ENCODE measurements at places on chromosomes 2 and 18.
A peak's percentile ranks its signal among the peaks of the same experiment; 100 is the strongest.

DNA sequence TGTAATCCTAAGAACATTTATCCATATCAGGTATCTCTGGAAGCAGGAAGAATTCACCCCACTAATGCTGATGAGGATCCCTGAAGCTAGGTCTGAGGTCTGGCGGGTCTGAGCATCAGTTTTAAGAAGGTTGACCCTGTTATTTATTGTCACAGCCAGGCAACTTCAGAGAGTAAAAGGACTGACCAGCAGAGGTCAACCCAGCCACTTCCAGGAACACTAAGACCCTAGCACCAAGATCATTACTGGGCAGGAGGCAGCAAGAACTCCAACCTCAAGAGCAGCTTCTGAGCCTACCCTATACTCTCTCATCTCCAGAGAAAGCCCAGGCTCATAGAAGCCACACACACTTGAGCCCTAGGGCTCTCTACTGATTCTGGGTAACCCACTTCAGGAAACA is 901.4 kb downstream of the DCDC2C start:
- no peak for DNase-seq

DNA sequence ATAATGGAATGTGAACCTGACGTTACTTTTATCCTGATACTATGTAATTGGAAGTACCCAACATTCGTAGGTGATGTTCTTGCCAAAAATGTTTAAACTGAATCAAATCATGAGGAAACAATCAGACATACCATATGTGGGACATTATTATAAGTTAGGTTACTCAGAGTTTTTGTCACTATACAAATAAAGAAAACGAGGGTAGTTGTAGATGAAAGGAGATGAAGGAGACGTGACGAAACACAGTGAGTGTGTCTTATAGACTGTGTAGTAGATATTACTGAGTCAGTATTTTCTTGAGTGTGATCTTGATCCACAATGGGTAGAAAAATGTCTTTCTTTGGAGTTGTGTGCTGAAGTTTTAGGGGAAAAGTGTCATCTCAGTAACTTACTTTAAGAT is 176.8 kb downstream of the ZNF407 start:
- no peak for DNase-seq

GRCh38 chr2:227891673-227892072 is 20.2 kb downstream of the DAW1 start:
- no peak for DNase-seq

GRCh38 chr2:64015391-64015790 is 3.8 kb downstream of the VPS54 start:
- DNase-seq: no peak

- DNase-seq: no peak
Observed at GRCh38 chr2:27201675-27202074, 10.2 kb upstream of the ATRAID start.

- no peak for DNase-seq
Observed at GRCh38 chr2:28036307-28036706, 145.8 kb downstream of the BABAM2 start.

- DNase-seq: no peak
Observed at GRCh38 chr2:59733970-59734369, 819.5 kb downstream of the BCL11A start.

DNA sequence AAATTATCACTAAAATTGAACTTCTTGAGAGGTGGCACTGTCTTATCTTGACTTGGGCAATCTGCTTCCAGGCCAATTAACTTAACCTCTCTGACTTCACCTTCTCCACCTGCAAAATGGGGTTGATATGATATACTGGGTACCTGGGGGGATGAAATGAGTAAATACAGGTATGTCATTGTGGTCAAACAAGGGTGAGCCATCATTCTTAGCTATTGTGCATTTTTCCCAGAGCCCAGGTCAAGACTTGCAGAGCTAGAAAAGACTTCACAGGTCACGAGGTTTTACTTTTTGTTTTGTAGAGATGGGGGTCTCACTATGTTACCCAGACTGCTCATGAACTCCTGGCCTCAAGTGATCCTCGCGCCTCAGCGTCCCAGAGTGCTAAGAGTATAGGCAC is 145.0 kb downstream of the PRKCE start:
- DNase-seq: no peak

DNA sequence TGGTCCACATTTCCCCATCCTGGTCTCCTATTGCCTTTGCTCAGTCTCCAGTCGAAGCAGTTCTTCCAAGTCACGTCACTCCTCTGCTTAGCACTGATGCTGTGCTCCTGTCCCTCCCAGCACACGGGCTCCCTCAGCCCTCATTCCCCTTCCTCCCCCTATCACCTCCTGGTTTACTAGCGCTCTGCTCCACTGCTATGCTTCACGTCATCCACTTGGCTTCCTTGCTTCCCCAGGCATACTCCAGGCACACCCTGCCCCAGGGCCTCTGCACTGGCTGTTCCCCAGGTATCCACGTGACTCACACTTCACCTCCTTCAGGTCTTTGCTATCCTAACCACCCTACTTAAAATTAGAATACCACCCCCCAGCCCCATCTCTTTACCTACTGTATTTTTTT is 269.3 kb downstream of the GLI2 start:
- DNase-seq: no peak

DNA sequence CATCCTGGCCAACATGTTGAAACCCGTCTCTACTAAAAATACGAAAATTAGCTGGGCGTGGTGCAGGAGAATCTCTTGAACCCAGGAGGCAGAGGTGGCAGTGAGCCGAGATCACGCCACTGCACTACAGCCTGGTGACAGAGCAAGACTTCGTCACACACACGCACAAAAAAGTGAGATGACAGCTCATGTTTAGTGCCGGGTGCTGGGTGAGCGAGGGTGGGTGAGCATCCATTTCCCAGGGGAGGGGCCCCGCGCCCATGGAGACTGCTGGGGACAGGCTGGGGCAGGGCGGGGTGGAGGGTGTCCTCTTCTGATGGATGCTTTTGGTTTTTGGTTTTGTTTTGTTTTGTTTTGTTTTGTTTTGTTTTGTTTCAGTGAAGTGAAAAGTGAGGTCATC is 206.5 kb downstream of the GBX2 start:
- no peak for DNase-seq

GRCh38 chr2:145652036-145652435 is 1132.1 kb upstream of the ZEB2 start:
- DNase-seq: no peak

- no peak for DNase-seq
Observed at GRCh38 chr2:23107327-23107941, 277.5 kb upstream of the KLHL29 start.

- DNase-seq: no peak
Observed at GRCh38 chr2:45960057-45960863, 308.8 kb downstream of the PRKCE start.

- DNase-seq: no peak
Observed at GRCh38 chr2:197613509-197613987, 61.8 kb downstream of the RFTN2 start.

DNA sequence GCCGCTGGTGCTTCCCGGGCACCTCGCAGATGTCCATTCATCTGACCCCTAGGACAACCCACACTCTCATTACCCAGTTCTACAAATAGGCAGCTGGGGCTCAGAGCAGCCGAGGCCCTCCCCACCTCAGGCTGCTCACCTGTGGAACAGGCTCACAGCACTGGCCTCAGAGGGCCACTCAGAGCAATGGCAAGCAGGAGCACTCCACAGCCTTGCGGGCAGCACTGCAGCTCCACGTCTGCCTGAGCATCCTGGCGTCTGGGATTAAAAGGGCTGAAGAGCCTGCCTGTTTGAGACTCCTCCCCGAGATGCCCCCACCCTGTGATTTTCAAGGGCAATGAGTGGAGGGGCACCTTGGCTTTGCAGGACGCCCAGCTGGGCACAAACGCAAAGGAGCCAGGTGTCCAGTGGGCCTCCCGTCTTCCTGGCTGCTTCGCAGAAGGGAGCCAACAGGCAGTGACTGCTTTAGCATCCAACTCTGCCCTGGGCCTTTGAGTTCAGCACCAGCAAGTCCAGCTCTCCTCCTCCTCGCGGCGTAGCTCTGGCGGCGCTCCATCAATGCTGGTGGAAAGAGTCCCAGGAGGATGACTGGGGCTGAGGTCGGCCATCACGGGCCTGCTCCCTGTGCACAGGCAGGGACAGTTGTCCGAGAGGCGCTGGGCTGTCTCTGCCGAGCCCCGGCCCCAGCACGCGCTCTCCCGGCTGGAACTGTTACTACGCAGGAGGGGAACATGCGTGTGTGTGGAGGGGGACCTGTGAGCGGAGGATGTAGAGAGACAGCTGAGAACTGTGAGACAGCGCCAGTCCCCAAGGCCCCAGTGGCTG is 297.2 kb downstream of the NDUFA10 start:
- no peak for DNase-seq

DNA sequence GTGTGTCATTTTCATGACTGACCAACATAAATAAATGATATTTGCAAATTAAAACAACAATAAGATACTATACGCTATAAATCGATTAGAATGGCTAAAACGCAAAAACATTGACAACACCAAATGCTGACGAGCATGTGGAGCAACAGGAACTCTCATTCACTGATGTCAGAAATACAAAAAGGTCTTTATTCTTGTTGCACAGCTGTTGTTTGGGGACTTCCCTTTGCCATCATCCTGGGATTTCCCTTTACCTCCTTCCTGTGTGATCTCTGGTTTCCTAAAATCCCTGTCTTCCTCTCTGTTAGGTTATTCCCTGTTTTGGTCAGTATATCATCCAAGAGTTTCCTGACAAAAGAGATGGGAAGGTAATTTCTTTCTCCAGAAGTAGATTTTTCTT is 66.0 kb downstream of the NOL10 start:
- DNase-seq: no peak

DNA sequence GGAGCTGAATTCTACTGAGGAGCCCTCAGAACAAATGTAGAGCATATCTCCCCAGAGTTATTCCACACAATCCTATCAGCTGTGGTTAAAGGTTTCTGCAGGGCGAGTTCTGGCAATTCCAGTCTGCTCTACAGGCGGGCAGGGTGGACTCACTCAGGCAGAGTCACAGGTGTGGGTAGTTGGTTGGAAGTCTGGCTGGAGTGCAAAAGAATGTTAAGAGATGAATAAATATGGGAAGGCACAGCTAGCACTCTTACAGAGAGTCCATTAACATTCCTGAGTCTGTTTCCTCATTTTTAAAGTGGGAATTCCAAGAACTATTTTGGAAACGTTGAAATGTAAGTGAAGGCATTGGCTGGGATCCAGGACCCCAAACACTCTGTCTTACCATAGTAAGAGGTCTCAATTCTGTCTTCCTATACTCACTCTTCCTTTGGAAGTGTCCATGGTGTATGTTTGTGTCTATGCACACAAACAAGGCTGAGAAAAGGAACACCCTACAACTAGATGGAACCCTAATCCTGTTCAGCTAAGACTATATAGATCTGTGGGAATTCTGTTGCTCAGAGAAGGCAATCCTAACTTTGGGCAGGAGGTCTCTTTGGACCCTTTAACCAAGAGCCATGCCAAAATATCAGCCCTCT is 63.3 kb upstream of the AQP4 start:
- no peak for DNase-seq

DNA sequence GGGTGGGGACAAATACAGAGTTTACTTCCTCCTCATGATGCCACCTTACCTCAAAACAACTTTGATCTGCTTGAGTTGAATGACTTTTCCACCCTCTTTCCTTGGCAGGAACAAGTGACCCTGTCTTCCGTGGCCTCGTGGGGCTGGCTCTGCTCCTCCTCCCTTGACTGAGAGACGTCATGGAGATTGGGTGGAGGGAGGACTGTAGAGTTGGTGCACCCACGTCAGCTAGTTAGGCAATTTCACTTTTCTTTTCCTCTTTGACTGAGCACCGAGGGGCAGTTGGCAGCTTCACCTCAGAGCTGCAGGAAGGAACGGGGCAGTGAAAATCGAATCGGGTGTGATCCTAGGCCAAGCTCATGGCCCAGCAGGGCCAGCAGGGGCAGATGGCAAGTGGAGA is at the start of gene SP140:
TSS of gene SP140 (plus strand) at position 251 of the 400 bp plus-strand sequence. CDS start at position 360, 109 bp downstream.
- DNase-seq: peak; percentile 75

DNA sequence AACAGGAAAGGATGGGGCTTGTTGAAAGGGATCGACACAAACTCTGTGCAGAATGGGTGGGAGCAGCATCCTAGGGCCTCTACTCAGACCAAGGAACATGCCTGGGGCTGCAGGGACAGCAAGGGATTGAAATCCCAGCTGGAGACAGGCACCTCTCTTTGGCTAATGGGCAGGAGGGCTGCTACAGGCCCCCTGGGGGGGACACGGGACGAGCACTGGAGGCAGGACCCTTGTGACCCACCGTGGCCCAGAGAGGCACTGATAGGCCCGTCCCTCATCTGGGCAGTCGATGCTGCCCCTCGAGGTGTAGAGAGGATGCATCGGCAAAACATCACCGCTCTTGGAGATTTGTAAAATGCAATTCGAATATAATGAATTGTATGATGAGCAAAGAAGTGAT is 5.1 kb downstream of the HS1BP3 start:
- no peak for DNase-seq

GRCh38 chr18:50659091-50660003 is 99.5 kb downstream of the MAPK4 start:
- no peak for DNase-seq

- DNase-seq: no peak
Observed at GRCh38 chr2:241811201-241811951, 2.4 kb downstream of the NEU4 start.
